Activated CD8-positive, alpha-beta memory T cell treated with anti-CD3 and anti-CD28 coated beads, Interleukin-2, amount 10 ng/mL, durations not matched to agents 7 days and 5 days (primary cell): ENCODE measurements at places on chromosomes 3 and 15. TPM values are rescaled to one million over a fixed set of nuclear protein-coding genes. Genes with fewer than 3 reads are reported as not detected.

SQOR gene
- 86.4 TPM for total RNA-seq

CASR gene
- total RNA-seq, result not detected

FOXL2NB gene
- not detected for total RNA-seq

SEMA3B gene
- 0.16 TPM for total RNA-seq

WDR93 gene
- total RNA-seq, result not detected

- H3K4me1 ChIP-seq, result peaks cover 4% of the 10 kb centered on the region
- H3K4me3 ChIP-seq, result no peak overlapping the region
- no peak for DNase-seq
- no peaks in the 10 kb centered on the region for H3K27me3 ChIP-seq
- no peak overlapping the region for H3K27ac ChIP-seq
Measured at GRCh38 chr3:197540961-197541377, 14.8 kb downstream of the BDH1 start.

GRCh38 chr3:40247714-40248454 lies 61.6 kb upstream of the EIF1B start:
- no peaks in the 10 kb centered on the region for H3K36me3 ChIP-seq
- H3K27me3 ChIP-seq, result no peaks in the 10 kb centered on the region
- no peak overlapping the region for H3K27ac ChIP-seq
- H3K4me3 ChIP-seq, result no peak overlapping the region

GRCh38 chr15:29379647-29380046 lies 110.0 kb upstream of the NSMCE3 start:
- no peaks in the 10 kb centered on the region for H3K36me3 ChIP-seq
- H3K27ac ChIP-seq, result no peak overlapping the region
- H3K4me3 ChIP-seq, result no peak overlapping the region
- no peak for DNase-seq

DNA sequence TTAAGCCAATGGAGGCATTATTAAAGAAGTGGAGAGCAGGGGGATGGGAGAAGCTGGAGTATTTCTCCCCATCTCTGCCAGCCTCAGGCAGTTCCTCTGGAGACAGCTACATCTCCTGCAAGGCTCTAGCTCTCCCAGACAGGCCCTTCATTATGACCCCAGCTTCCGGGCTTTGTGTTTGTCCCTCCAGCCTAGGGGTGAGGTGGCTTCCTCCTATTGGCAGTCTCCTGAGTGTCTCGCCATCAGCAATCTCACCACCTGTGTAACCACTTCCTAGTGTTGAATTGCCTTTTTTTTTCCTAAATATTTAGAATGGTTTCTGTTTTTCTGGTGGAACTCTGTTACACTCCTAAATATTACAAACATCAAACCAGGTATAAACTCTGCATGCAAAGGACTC lies 122.3 kb downstream of the FAM174B start:
- H3K4me3 ChIP-seq, result no peak overlapping the region
- peaks cover 4% of the 10 kb centered on the region for H3K27me3 ChIP-seq
- no peak for DNase-seq
- no peak overlapping the region for H3K27ac ChIP-seq
- no peaks in the 10 kb centered on the region for H3K36me3 ChIP-seq

- H3K27me3 ChIP-seq, result peaks cover 14% of the 10 kb centered on the region
- no peak overlapping the region for H3K27ac ChIP-seq
- no peak for DNase-seq
- H3K36me3 ChIP-seq, result no peaks in the 10 kb centered on the region
- no peaks in the 10 kb centered on the region for H3K4me1 ChIP-seq
- no peak overlapping the region for H3K4me3 ChIP-seq
Measured at GRCh38 chr3:171865191-171865865, 22.2 kb downstream of the TMEM212 start.

- peaks cover 12% of the 10 kb centered on the region for H3K4me1 ChIP-seq
- no peak for DNase-seq
- peaks cover 59% of the 10 kb centered on the region for H3K27me3 ChIP-seq
- H3K4me3 ChIP-seq, result no peak within 1 kb of the TSS
- no peaks in the 10 kb centered on the region for H3K36me3 ChIP-seq
Measured at GRCh38 chr3:139935016-139935865, at the start of gene CLSTN2. TSS of gene CLSTN2 (plus strand) at chr3:139935185.
